Right forelimb (tissue), 1 donor: ENCODE measurements at places on chromosomes 12 and 14.
A peak's percentile ranks its signal among the peaks of the same experiment; 100 is the strongest.

GRCh38 chr14:73788317-73788598 lies 63.4 kb upstream of the PTGR2 start:
- no peak for DNase-seq

GRCh38 chr14:59363531-59364226 lies 101.5 kb downstream of the GPR135 start:
- no peak for DNase-seq

DNA sequence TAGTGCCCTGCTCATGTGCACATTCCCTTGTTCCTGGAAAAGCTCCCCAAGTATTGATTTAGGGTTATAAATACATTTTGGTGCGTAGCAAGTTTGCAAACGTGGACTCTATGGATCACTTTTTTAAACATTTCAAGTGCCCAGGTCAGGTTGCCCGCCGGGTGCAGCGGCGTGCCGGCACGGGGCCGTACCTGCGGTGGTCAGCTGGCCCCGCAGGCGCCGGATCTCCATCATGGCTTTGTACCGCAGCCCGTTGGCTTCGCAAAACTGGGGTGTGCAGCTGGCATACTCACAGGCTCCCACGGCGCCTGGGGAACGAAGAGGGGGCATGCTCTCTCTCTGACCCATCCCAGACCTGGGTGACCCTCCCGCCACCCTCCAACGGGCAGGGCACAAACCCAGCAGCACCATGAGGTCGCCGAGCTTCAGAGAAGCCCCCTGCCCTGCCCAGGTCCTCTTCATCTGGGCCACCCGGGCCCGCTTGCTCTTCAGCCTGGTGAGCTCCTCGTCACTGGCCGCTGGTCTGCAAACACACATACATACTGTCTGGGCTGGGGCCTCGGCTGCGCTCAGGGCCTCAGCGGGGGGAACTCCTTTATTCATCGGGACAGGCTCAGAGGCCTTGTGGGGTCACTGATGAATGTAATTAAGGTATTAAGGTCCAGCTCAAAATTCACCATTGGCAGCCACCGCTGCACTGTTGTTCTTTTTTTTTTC lies 35.1 kb downstream of the DHX37 start:
- DNase-seq, result no peak

DNA sequence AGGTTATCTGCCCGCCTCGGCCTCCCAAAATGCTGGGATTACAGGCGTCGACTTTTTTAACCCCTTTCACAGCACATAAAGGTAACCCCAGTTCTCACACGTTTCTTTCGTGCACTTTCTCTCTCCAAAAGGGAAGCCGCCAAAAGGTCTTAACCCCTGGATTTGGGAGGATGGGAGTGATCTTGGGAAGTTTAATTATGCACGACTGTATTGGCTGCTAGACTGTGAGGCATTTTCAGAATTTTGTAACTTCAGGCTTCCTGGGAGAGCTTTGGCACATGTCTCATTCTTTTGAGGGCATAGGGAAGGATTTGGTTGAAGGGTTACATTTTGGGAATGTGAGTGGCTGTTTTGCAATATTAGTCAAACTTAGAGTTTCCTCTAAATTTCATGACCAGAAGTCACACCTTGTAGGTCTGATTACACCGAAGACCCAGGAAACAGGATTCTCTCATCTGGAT lies 1.4 kb upstream of the SMARCC2 start:
- DNase-seq, result no peak

DNA sequence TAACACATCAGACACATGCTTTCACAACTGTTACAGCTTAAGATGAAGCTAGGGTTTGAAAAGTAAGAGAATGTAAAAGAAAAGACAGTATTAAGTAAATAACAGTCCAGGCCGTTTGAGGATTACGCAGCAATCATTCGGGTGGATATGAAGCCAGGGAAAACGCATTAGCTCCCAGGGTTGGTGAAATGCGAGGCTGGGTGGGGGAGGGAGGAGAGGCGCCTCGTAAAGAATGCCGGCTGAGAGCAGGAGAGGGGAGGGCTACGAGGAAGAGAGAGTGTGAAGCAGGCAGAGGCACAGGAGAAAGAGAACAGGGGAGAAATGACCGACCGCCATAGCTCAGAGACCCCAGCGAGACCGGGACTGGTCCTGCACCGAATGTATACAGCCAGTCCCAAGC lies 73.0 kb downstream of the IQSEC3 start:
- DNase-seq, result no peak

DNA sequence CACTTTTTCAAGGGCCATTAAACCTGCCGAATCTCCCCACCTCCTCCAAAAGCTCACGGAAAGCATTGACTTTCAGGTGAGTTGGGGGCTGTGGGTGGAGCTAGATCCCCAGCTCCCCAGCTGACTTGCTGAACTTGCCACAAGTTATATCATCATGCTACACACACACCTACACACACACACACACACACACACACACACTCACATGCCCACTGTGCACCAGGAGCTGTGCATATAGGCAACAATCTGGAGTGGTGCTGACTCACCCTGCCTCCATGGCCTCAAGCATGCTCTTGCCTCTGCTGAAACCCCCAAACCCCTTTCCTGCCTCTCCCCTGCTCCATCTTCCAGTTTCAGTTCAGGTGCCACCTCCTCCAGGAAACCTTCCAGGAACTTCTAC lies 26.1 kb downstream of the SERPINA3 start:
- DNase-seq, result no peak

- DNase-seq, result no peak
Measured at GRCh38 chr14:92930737-92931602, 8.0 kb downstream of the CHGA start.

GRCh38 chr12:4518106-4518728 lies 20.5 kb upstream of the RAD51AP1 start:
- no peak for DNase-seq

GRCh38 chr12:5593086-5593485 lies 161.2 kb downstream of the NTF3 start:
- no peak for DNase-seq

DNA sequence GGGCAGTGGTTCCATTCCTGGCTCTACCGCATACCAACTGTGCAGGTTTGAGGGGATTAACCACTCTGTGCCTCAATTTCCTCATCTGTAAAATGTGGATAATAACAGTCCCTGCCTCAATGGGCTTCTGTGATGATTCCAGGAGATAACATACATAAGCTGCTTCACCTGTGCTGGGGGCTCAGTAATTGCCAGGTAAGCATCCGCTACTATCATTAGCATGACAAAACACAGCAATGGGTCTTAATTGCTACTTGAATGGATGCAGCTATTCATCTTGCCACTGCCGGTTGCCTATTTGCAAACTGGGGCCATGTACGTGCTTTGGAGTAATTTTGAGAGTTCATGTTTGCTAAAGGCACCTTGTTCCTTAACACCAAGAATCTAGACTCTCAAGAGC lies 132.6 kb downstream of the TMEM132D start:
- no peak for DNase-seq

DNA sequence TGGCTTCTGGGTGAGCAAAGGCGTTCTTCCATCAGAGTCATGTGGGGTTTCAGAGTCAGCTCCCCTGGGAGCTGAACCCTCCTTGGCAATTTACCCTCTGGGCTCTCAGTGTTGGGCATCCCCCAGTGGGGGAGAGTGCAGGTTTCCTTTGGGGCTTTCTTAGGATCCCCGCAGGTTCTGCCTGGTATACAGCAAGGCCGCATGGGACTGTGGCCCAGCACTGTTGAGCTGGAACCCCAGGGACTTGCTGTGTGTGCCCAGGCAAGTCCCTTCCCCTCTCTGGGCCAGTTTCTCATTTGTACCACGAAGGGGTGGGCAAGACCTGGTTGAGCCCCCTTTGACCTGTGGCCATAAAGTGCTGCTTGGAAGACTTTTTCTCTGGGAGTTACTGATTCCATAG lies 5.5 kb downstream of the FAM181A start:
- DNase-seq, result no peak

DNA sequence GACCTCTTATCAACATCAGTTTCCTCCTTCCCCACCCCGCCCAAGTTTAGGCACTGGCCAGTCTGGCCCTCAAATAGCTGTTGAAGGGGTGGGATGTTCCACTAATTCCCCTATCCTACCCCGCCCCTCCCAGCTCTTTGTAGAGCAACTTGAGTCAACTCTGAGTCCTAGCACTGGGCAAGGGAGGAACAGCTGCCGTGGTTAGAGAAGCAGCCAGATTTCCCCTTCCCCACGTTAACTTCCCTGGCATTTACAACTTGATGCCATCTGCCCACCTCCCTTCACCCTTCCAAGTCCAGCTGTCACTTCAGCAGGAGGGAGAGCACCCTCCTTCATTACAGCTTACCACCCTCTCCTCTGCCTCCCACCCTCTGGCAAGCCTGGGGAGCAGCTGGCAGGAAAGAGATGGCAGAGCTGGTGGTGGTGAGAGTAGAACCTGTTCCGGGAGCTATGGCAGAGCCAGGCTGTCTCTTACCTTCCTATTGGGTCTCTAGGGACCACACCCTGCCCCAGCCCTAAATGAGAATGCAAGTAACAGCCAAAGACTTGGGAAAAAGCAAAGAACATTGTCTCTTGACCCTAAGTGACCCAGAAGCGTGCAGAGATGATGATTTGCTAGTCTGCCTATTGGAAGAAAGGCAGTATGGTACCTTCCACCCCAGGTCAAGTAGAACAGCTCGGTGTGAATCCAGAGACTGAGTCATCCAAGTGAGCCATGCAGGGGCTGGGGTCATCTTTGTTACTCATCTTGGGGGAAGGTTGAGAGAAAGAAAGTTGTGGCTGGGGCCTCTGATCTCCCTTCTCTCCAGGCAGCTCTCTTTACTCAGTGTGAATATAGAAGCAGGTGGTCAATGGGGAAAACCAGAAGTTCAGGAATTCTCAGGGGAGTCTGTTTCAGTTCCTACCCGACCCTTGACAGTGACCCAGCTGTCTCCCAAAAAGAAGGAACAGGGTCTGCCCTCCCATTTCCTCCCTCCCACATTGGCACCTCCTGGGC lies 1.5 kb downstream of the BLOC1S1 start:
- peak; percentile 59 for DNase-seq

GRCh38 chr12:117890644-117891043 lies 78.1 kb downstream of the KSR2 start:
- no peak for DNase-seq

GRCh38 chr12:41277100-41277945 lies 89.2 kb downstream of the PDZRN4 start:
- peak; percentile 44 for DNase-seq

DNA sequence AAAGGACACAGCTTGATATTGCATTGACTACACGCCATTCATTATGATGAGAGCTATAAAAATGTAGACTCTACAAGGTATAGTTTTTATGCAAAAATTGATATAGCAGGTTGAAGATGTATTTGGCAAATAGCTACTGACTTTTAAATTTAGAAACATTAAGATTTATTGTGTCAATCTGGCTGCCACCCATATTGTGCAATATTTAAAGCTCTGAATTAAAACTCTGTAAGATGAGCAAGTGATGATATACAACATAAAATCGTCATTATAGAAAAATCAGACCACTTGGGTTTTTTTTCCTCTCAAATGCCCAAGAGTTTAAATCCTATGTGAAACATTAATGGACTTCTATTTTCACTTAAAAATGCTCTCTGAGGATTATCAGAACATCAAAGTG lies 36.8 kb upstream of the E2F7 start:
- no peak for DNase-seq

GRCh38 chr12:113462117-113462774 lies 9.4 kb downstream of the LHX5 start:
- peak; percentile 76 for DNase-seq

DNA sequence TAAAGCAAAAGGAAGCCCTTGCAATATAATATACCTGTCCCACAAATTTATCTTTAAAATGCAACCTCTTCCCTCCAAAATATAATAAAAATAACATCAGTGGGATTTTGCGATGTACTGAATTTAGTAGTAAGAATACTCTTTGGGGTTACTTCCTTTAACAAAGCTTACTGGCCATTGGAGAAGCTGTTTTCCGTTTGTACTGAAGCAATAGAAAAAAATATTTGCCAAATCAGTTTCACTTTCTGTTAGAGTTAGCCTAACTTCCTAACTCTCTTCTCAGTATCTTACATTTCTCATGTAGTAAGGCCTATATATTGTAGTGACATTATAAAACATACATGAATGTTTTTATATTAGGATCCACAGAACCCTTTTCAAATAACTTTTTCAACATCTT lies 3.7 kb downstream of the MAX start:
- no peak for DNase-seq

DNA sequence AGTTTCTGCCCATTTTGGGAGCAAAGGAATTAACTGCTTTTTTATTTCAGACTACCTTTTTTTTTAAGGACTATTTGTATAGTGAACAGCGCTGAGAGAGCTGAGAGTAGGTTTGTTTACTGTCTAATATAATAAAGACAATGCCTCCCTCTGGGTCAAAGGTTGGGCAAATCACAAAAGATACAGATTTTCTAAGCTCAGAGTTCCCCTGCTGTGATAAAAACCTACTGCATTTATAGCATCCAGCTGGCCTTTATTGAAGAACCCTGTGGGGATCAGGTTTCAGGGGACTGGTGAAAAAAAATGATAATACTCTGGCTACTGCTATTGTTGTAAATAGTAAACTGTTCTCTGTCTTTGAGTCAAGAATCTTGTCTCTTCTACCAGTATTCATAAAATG lies 28.7 kb downstream of the CCDC59 start:
- no peak for DNase-seq

- no peak for DNase-seq
Measured at GRCh38 chr12:55624056-55624455, 12.6 kb upstream of the OR10P1 start.

GRCh38 chr14:68593806-68594536 lies 198.9 kb downstream of the ZFP36L1 start:
- peak; percentile 78 for DNase-seq

DNA sequence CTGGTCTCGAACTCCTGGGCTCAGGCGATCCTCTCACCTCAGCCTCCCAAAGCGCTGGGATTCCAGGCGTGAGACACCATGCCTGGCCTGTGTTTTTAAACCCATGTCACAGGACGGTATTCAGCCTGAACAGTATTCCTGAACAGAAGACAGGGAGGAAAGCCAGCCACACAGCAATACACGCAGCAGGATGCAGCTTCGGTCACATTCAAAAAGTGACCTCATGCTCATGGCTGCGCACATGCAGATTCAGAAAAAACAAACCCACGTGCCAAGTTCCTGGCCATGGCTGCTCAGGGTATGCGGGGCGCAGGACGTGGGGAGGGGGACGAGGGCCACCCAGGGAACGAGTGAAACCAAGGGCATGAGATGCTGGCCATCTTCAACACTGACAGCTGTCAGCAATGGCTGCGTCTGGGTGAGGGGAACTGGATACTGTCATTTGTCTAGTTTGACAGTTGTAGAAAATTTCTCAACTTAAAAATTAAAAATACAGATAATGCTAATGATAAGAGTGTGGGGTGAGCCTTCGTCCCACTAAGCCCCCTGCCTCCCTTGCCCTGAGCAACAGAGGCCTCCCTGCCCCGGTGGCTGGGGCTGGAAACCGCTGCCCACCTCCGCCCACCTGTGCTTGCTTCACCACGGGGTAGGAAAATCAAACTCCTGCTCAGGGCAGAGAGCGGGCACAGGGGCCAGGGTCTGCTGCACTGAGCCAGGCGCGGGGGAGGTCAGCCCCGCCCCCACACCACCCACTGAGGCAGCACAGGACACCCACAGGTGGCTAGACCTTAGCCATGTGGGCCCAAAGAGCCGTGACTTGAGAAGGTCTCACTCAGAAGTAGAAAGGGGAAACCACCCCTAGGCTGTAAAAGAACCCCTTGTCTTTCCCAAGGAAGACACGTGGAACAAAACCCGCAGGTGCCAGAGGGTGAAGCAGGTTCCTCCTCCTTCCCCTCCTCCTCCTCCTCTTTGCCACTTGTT lies 84.2 kb downstream of the SCARB1 start:
- DNase-seq, result no peak
